ENCODE measurements at places on chromosomes 2 and 18.

DNA sequence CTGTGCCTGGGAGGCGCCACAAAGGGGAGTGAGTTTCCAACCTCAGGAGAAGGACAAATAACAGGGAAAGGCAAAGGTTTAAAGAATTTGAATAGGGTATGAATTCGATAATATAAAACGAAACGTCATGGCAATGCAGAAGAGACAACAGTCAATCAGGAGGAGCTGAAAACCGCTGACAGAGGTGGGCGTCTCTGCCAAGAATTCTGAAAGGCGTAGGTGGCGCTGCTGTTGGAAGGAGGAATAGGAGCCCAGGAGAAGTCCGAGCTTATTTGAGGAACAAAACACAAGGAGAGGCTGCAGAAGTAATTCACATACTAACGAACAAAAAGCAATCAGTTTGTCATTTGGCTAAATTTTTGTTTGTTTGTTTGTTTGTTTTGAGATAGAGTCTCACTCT lies 485.8 kb upstream of the POU3F3 start:
- DNase-seq, result no peak

DNA sequence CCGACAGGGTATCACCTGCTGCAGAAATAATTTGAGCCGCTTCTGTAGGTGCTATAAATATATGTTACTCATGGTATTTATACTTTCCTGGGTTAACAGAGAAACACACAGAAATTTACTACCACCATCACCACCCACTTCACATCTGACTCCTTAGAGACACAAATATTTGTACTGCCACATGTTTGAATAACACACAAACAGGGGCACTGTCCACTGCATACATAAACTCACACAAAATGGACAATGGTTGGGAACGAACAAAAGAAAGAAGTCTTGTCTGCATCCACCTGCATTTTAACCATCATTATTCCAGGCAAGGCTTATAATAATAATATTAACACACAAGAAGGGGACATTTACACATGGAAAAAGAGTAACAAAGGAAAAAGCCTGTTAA lies 24.0 kb downstream of the IMMT start:
- DNase-seq, result no peak

DNA sequence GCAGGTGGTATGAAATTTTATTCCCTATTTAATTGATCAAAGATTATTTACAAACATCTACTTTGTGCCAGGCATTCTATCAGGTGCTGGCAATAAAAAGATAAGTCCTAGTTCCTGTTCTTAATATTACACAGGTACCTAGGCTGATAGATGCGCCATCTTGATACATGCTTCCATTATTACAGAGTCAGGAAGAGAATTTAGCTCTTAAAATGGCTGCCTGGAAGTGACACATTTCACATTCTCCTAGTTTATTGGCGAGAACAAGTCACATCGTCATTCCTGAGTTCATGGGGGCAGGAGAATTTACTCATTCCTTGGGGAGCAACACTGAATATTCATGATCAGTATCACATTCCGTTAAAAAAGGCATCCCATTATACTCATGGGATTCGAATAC lies 1.1 kb upstream of the DARS1 start:
- DNase-seq, result no peak

DNA sequence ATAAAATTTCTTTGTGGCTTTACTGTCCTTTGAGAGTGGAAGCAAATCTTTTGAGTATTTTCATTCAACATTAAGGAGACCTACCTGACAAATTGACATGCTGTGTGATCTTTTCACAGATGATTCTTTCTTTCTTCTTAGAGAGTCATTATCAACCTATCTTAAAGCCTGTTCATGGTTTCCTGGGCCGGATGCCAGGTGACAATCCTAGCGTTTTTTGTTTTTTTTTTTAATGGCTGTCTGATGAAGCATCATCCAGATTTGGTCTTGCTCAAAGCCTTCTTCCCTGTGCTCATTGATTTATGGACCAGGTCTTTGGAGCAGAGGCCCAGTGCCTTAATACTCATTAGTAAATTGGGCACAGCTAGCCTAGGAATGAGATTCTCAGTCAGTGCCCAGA lies 9.8 kb upstream of the MGAT5 start:
- no peak for DNase-seq

- DNase-seq, result no peak
Observed at GRCh38 chr2:194867328-194867727, 789.7 kb upstream of the SLC39A10 start.

- no peak for DNase-seq
Observed at GRCh38 chr2:70753902-70754301, 14.1 kb downstream of the ADD2 start.

- no peak for DNase-seq
Observed at GRCh38 chr2:42267530-42267929, 93.5 kb downstream of the COX7A2L start.

GRCh38 chr18:75066936-75067335 lies 142.0 kb downstream of the PTGR3 start:
- no peak for DNase-seq

GRCh38 chr2:120546865-120547390 lies 188.7 kb upstream of the GLI2 start:
- no peak for DNase-seq

DNA sequence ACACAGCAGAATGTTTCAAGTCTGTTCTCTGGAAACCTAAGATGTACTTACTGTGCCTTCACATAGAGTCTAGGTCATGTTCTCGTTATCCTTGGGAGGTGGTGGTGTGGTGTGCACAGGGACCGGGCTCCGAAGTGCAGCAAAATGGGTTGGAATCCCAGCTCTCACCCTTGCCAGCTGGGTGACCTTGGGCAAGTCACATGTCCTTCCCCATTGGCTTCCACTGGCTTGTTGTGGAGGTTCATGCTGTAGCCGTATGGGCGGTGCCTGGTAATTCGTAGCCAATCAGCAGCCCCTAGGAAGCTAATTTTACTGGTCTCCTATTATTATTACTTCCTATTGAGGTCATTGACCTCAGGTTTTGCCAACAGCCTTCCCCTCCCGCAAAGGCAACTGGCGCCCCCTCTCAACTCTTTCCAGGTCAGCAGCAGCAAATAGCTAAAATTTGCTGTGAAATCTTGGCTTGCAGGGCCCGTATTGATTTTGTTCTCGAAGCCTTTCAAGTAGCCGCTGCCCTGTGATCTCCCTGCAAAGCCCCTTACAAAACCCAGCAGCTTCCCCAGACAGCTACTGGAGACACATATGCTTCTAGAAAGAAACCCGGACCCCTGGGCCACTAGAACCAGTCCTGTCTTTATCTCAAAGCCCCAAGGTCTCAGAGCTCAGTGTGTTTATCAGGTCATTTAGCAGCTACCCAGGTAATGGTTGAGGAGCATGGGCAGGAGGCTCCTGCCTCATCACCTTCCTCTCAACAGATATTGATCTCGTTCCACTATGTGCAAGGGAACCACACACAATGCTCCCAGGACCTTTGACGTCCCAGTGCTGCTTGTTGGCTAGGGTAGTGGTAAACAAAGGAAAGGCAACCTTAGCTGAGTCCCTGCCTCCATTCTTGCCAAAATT lies 66.5 kb upstream of the SLC1A4 start:
- DNase-seq, result no peak

DNA sequence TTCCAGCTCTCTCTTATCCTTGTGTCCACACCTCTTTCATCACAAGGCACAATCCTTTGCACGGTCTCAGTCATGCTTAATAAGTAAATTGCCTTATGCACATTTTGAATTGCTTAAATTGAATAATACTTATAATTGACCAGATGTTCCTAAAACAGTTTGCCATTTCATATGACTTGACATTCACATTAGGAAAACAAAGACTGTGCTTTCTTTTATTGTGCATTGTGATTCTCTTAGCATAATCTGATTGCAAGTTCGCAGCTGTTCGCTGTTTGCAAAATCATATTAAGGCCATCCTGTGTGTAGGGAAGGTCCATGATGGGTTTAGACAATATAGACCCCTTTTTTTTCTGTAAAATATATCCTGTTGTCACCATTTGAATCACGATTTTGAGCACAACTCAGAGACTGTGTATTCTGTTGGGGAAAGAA lies 75.6 kb downstream of the RNF144A start:
- no peak for DNase-seq

DNA sequence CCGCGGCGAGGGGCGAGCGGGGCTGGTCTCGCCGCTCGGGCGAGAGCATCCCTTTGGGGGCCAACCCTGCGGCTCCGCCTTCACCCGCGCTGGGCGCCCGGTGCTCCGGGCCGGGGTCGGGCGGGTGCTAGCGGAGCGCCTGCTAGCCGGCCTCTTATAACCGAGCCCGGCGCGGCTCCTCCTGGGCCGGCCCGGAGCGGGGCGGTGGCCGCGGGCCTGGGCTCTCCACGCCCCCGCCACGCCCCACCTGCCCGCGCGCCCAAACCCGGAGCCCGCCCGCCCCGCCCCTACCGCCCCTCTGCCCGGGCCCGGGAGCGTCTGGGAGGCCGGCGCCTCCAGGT lies at the start of gene FOXI3:
Gene FOXI3 (minus strand): TSS at position 129 of the 341 bp plus-strand sequence. CDS start 158 bp downstream, outside the sequence.
- DNase-seq, result no peak

- DNase-seq, result no peak
Observed at GRCh38 chr2:222423632-222424275, 589 bp upstream of the SGPP2 start.

- no peak for DNase-seq
Observed at GRCh38 chr2:119197529-119198239, 25.9 kb upstream of the STEAP3 start.

GRCh38 chr2:220981926-220982325 lies 590.2 kb downstream of the EPHA4 start:
- DNase-seq, result no peak

- DNase-seq, result no peak
Observed at GRCh38 chr2:129803871-129804270, 175.6 kb upstream of the RAB6C start.

- no peak for DNase-seq
Observed at GRCh38 chr2:114968748-114969400, 526.4 kb downstream of the DPP10 start.

DNA sequence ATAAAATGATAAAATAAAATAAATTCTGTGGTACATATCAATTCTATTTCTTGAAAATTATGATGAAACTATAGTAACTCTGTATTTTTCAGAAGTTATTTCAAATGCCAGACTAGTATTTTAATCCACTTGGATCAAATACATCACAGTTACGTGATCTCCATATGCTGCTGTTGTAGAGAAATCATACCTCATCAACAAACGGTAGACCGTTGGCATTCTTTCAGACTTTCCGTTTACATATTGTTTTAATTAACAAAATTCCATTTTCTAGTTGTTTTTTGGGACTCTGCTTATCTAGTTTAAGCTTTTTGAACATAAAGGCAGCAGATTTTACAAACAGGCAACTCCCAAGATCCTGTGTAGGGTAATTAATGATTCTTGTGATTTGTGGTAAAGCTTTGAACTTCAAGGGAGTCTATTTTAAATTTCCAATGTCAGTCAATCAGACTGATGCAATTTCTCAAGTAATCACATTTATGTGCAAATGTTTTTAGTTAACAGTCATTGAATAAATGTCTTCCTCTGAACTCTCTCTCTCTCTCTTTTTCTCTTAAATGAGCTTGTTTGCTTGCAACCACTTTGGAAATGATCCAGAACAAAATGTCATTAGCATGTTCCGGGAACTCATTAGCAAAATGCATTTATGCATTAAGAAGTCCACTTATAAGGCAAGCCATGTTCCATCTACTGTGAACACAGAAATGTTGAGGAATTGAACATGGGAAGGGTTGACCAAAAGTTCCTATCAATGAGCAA lies 31.8 kb downstream of the NYAP2 start:
- DNase-seq, result no peak

DNA sequence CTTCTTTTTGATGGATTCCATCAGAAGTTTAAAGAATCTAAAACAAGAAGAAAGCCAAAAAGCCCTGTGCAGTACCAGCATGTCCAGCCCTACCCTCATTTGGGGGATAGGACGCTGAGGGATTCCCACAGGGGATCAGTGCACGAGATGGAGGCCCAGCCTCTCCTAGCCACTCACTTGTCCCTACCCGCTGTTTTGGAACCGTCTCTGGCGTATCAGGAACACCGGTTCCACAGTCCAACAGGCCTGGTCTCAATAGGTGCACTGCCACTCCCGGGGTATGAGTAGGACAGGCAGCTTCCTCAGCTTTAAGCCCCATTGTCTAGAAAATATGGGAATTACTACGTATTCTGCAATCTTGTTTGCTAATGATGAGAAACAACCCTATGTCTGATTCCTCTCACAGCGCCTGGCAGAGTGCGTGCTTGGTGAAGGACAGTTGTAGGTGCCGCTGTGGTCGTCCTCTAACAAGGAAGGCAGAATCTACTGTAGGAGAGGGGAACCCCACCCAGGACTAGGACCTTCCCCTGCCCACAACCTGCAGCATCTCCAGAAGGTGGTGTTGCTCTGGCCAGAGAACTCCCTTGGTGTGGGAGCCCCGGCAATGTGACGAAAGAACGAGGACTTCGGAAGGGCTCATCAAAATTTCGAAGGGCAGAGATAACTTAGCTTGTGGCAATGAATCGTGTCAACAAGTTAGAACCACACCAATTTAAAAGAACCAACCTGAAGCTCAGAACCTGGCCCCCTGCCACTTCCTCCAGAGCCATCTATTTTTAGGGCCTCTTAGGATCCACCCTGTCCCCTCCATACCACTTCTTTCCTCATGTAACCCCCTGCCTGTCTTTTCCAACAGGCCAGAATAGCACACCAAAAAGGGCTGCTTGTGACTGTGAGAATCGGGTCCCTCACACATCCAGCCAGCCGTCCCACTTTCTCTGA lies 71.7 kb downstream of the POLR1A start:
- DNase-seq, result no peak

DNA sequence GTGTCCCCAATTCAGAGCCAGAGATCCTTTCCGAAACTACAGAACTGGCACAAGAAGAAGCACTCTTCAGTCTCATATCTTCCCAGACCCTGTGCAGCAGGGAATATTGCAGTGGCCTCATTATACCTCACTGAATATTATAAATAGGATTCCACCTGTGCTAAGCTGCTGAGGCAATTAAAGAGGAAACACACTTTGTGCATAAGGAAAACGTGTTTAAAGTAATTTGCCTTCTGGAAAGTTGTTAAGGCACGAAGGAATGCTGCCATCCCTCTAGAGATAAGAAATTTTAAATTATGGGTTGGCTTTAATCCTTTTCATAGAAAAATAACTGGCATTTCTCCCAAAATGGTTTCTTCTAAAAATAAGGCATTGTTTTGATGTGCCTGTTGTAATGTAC lies 233.3 kb downstream of the RAB3GAP1 start:
- DNase-seq, result no peak

GRCh38 chr2:19552270-19552669 lies 193.8 kb upstream of the OSR1 start:
- no peak for DNase-seq

DNA sequence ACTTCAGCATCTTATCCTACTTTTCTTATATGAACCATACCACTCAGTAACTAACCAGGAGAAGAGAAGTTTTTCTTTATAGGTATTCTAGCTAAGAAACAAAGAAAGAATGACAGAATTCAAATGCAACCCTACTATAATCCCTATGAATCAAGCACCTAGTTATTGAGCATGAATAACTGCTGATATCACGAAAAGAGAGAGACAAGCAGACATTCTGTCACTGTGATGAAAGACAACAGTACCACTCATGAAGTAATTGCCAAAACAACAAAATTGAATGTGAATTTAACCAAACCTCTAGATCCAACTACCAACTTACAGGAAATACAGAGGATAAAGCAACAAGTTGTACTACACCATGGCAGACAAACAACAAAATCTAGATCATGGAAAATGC lies 15.3 kb downstream of the TTC21B start:
- DNase-seq, result no peak

All from NCI-H1092 (cell line).